ENCODE measurements at places on chromosomes 13 and 19. TPM values are rescaled to one million over a fixed set of nuclear protein-coding genes. Genes with fewer than 3 reads are reported as not detected.

The CEACAM3 gene
- not detected for total RNA-seq

The SLC1A6 gene
- total RNA-seq = not detected

The TEKTIP1 gene
- total RNA-seq = not detected

The CACNA1A gene
- 0.19 TPM for total RNA-seq

DNA sequence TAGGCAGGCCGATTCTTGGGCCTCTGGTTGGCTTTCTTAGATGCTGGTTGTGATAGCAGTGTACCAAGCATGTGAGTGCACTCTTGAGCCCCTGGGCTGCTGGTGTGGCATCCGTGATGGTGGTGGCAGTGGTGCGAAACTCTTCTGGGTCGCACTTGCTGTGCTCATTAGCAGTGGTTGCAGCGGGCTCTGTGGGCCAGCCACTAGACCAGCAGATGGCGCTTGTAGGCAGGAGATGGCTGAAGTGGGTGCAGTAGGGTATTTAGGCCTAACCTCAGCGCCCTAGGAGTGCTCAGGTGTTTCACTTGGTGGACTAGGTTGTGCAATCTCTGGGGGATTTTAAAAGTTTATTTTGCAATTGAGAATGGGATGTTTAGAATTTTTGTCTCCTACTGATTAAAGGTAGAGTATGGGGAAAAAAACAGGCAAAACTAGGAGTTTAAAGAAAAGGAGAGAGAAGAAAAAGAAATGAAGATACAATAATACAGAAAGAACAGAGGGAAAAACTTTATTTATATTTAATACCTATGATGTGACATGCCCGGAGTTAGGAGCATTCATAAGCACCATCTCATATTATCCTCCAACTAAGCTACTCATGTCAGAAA lies 4.3 kb upstream of the ZNF17 start:
- peak; percentile 57 for DNase-seq

- peak; percentile 81 for DNase-seq
Measured at GRCh38 chr13:110819203-110820014, 95.5 kb downstream of the ANKRD10 start.

GRCh38 chr19:33424181-33424580 lies 50.7 kb downstream of the CEBPG start:
- peak; percentile 40 for DNase-seq

DNA sequence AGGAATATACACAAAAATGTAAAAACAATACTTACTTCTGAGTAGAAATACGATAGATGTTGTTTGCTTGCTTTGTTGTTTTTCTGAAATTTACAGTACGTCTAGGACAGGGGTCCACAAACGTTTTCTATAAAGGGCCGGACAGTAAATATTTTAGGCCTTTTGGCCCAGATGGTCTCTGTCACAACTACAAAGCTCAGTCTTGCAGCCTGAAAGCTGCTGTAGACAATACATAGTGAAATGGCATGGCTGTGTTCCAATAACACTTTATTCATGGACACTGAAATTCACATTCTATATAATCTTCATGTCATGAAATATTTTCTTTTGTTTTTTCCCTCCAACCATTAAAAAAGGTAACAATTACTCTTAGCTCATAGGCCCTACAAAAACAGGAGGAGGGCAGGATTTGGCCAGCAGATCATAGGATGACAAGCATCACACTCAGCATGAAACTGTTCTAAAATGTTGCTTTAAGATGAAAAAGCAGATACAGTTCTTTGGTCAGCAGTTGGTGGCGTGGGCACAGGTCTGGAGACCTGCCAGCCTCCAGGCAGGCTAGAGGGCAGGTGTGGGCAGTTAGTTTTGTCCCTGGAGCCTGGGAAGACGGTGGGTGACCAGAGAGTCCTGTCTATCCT lies at the start of gene EDDM13:
Gene EDDM13 (plus strand): TSS at position 588 of the 638 bp plus-strand sequence. CDS start 87 bp downstream, outside the sequence.
- no peak for DNase-seq

DNA sequence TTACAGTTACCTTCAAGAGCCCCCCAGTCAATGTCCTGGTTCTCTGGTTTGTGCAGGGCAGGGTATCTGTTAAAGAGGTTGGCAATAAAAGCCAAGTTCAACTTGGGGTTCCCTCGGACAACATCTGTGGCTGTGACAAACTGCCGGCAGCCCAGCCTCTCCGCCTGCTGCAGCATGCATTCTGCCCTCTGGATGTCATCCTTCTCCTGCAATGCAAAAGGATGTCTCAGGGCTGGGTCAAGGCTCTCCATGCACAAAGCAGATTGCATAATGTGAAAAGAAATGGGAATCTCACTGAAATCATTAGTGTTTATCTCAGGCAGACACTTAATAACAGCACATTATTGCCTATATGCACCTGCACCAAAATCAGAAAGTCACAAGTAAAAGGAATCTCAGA lies 35.1 kb downstream of the LCP1 start:
- no peak for DNase-seq

- DNase-seq = no peak
Measured at GRCh38 chr13:111382411-111382810, 62.0 kb downstream of the TEX29 start.

Measured in myocyte (in vitro differentiated cells).